ENCODE measurements at places on chromosomes 3 and 15. TPM values are rescaled to one million over a fixed set of nuclear protein-coding genes. Genes with fewer than 3 reads are reported as not detected.
A peak's percentile ranks its signal among the peaks of the same experiment; 100 is the strongest.

DNA sequence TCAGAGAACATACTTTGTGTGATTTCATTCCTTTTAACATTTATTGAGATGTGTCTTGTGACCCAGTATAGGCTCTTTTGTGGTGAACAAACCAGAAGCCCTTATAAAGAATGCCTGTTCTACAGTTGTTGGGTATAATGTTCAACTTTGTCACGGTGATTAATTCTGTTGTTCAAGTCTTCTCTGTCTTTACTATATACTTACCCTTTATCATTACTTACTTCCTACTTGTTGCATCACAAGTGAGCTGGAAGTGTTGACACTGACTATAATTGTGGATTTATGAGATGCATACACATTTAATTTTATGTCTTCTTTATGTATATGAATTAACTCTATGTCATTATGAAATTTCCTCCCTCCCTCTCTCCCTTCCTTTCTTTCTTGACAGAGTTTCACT is 59.7 kb upstream of the TBL1XR1 start:
- no peak for DNase-seq

GRCh38 chr15:66489179-66489791 is 8.3 kb downstream of the SNAPC5 start:
- DNase-seq, result peak; percentile 78

DNA sequence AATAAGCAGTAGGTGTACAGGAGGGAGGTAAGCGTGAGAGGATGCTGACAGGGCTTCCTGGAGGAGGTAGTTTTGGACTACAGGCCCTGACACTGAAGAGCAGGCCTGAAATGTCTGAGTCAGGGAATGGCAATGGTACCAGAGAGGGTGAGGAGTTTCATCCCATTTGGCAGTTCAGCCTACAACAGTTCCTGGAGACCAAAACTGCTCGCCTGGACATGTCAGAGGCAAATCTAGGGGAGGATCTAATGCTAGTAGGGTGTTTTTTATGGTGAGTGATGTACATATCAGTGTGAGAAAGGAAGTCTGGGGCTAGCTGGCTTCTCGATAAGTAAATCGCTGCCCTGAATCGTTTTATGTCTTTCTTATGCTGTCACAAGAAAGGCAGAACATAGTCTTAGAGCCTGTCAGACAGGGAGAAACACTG is 13.8 kb upstream of the TNFSF10 start:
- DNase-seq, result no peak

The PLSCR2 gene
- not detected for total RNA-seq

The ADGRG7 gene
- total RNA-seq, result not detected

DNA sequence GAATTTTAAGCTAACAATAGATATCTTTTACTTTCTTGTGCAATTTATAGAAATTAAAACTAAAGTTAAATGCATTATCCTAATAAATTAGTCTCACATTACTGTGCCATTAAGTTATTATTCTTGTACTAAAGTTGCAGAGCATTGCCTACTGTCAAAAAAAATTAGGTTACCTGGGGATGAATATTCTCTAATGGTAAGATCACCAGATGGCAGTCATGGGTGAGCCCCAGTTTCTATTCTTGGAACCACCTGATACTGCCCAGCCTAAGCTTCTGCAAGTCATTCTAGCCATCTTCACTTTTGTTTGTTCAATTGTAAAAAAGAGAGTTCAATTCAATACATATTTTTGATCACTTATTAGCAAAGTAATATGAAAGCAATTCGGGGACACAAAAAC is 213.2 kb downstream of the CADM2 start:
- DNase-seq, result no peak

GRCh38 chr3:127484601-127485388 is 105.7 kb downstream of the TPRA1 start:
- peak; percentile 18 for DNase-seq

The ISL2 gene
- not detected for total RNA-seq

GRCh38 chr15:42009474-42009873 is 11.4 kb downstream of the PLA2G4E start:
- no peak for DNase-seq

DNA sequence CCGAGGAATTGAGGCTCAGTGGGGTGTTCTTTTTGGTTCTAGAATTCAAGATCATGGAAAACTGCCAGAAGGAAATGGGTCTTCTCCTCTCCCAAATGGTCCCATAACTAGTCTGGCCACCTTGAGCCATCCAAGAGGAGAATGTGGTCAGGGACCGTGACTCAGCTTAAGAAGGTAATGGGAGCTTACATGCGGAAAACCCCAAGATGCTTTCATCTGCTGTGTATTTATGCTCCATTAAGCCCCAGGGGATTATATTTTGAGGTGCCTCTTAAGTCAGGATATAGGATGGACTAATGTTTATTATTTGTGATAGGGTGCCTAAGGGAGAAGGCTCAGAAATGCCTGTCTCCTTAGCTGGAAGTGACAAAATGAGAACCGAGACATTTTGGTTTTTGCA is 39.2 kb upstream of the DLG1 start:
- no peak for DNase-seq

All from fibroblast of the aortic adventitia (primary cell).